ENCODE measurements at places on chromosomes 16 and 17.

- no peak for DNase-seq
Observed at GRCh38 chr16:1072526-1073261, at the start of gene SSTR5. Gene SSTR5, plus strand, starts transcription at chr16:1072747. Its CDS starts 6,122 bp downstream, at chr16:1078869.

- DNase-seq = no peak
Observed at GRCh38 chr16:12874186-12874585, 27.2 kb upstream of the SHISA9 start.

GRCh38 chr16:4142268-4142667 lies 26.0 kb upstream of the ADCY9 start:
- DNase-seq = no peak

- no peak for DNase-seq
Observed at GRCh38 chr16:88504489-88505404, 51.7 kb downstream of the ZFPM1 start.

DNA sequence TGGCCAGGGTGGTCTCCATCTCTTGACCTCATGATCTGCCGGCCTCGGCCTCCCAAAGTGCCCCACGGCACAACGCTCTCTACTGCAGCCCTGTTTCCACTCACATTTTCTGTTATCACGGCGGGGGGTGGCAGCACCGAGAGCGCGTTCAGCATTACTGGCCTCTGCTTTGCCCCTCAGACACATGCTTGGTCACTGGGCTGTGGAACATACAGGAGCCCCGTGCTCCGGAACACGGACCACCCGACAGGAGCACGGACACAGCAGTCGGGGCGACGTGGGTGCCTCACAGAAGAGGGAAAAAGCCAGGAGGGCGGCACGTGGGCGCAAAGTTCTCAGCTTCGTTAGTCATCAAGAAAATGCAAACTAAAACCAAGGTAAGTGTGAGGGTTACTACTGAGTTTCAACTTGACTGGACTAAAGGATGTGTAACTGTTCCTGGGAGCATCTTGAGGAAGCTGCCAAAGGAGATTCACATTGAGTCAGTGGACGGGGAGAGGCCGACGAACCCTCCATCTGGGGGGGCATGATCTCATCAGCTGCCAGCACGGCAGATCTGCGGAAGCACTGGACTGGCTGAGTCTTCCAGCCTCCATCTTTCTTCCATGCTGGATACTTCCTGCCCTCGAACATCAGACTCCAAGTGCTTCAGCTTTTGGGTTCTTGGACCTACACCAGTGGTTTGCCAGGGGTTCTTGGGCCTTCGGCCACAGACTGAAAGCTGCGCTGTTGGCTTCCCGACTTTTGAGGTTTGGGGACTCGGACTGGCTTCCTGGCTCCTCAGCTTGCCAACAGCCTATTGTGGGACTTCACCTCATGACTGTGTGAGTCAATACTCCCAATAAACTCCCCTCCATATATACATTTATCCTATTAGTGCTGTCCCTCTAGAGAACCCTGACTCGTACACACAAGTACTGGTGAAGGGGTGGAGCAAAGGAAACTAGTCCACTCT lies 106.8 kb downstream of the ZNF778 start:
- no peak for DNase-seq

GRCh38 chr16:29806099-29806579 lies at the start of gene MAZ:
Gene MAZ, plus strand, starts transcription at chr16:29806529. Its CDS starts 173 bp downstream, at chr16:29806702.
- DNase-seq = peak; percentile 95

DNA sequence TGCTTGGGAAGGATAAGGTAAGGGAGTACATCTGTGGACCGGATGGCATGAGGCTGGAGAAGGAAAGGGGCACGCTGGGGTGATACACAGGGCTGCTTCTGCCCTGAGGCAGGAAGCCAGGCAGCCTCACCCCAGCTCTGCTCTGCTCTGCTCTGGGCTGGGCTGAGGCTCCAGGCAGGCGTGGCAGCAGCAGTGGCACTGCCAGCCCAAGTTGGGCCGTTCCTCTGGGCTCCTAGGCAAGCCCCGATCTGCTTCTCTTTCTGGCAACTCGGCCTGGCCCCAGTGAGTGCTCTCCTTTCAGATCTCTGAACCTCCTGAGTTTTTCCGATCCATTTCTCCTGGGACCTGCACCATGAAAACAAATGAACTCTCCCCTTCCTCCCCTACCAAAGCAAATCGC lies 44.9 kb downstream of the VAC14 start:
- no peak for DNase-seq

- DNase-seq = no peak
Observed at GRCh38 chr17:61253362-61253761, 146.3 kb upstream of the TBX2 start.

- DNase-seq = no peak
Observed at GRCh38 chr16:66844342-66845079, at the start of gene CA7. Gene CA7, plus strand, starts transcription at chr16:66844414. Its CDS starts 74 bp downstream, at chr16:66844488.

DNA sequence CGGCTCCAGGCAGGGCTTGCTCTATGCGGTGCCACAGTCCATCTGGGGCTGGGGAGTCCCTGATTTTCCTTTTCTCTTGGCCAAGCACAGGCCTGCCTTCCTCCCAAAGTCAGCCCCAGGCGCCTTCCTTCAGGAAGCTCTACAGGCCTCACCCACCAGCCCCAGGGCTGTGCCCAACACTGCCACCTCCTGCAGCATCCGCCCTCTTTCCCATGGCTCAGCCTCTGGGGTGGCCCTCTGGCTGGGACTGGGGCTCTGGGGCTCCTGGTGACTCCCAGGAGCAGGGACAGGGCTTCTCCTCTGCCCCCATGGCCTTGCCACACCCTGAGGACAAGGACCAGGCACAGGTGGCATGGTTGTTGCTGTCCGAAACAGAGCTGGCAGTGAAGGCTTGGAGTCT lies 817 bp downstream of the ITGB4 start:
- DNase-seq = no peak

DNA sequence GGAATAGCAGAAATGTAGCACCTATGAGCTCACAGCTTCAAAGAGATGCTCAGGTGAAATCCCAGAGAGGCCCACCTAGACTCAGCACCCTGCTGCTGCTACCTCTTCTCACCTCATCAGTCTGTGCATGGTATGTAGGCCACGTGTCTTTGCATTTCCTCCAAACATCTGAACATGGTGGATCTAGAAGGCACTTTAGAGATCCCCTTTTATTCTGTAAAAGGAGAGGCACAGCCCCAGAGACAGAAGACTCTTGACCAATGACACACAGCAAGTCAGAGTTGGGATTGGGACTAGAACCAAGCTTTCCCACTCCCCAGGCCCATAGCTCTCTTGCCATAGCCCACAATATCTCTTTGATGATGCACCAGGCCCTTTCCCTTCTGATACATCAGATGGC lies 19.4 kb upstream of the NKD1 start:
- no peak for DNase-seq

DNA sequence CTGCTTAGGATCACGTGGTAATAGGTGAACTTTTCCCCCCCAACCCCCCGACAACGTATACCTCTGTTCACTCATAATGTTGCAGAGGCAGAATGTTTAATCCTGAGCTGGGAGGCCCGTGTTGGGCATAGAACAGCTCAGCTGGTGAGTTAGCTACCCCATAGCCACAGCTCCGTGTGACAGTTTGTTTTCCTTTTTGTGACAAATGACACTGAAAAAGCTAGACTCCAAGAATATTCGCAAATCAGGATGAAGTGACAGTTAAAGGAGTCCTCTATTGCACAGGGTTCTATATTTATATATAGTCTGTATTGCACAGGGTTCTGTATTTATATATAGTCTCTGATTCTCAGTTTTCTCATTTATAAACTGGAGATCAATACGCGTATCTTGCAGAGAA lies 33.8 kb downstream of the MYH13 start:
- DNase-seq = no peak

- no peak for DNase-seq
Observed at GRCh38 chr17:8916466-8916865, 49.0 kb upstream of the PIK3R6 start.

Data from DMS79 (cell line).